Fibroblast of pulmonary artery (primary cell): ENCODE measurements at places on chromosomes 2 and 18.

DNA sequence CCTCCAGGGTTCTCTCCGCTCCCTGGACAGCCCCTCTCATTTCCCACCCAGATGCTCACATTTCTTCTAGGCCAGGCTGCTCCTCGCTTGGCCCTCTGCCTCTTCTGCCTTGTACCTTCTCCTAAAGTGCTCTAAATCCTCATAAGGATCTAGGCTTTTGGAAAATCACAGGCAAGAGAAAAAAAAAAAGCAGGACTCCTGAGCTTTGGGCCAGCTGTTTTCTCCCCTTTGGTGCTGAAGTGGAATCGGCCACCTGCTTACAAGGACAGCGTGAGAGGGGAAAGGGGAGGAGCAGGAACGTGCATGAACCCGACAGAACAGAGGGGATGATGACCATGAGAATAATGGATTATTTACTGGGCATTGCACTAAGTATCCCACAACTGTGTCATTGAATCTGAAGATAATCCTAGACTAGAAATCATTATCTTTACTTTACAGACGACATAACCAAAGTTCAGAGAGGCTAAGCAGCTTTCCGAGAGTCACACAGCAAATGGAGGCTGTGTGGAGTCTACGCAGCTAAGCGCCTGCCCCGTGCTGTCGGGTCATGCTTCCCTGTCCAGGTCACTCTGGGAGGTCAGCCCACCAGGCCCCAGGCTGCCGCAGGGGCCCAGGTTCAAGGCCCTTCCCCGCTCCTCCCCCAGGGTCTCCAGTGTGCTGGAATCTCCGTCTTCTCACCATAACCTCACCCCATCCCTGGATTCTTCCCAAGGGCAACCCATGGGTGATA lies 141.9 kb downstream of the PXDN start:
- no peak for DNase-seq

DNA sequence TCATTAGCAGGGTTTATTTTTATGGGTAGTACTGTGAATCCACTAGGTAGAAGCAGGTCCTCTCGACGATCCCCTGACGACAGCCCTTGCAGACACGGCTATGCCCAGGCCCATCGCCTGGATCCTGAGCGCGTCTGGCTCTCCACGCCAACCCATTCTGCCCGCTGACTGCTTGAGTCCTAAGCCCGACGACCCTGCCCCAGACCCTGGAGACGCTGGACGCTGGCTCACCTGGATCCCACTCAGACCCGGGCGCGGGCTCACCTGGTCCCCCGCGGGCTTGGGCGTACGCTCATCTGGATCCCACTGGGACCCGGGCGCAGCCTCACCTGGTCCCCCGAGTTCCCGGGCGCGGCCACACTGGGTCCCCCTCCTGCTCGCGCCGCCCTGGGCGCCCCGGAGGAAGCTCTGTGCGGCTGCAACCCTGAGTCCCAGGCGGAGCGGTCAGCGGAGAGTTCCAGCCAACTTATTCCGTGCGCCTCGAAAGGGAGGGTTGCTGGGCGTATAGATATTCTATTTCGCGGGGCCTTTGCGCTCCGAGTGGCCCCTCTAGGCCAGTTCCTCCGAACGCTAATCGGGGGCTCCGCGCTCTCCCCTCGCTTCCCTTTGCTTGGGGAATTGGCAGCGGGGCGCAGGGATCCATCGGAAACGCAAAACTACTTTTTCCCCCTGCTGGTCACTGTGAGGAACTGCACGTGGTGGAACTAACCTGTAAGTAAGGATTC lies 22.4 kb upstream of the RMP24 start:
- peak; percentile 74 for DNase-seq

DNA sequence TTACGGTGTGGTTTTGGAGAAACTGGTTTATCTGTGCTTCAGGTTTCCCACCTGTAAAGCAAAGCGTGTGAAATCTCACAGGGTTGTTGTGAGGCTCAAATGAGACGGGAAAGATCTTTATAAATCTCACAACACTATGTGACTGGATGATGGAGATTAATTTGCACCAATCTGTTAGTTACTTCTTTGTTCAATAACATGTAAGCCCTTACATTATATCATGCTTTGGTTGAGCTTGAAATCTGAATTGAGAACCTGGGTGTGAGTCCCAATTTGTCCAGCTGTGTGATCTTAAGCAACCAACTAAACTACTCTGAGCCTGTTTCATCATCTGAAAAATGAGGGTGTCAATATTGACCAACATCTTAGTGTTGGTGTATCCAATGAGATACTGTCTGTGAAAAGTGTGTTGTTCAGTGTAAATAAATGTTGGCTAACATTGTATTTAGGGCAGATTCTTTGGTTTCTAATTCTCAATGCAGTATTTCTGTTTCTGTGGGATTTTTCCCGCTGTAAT lies 741 bp upstream of the GCKR start:
- no peak for DNase-seq

DNA sequence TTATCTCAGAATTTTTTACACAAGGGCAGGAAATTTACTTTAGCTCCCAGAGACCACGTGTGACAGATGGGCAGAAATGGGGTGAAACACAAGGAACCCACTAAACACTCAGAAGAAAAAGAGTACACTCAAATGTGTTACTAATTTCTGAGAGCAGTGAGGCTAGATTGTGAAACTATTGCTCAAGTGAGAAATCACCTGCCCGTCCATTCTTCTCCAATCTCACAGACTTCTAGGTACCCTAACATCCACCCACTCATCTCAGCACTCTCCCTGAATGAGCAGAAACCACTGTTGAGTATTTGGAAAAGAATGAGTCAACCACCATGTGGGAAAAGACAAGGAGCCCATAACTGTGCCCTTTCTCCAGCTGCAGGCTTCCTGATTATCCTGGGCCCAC lies 293.0 kb upstream of the CDH2 start:
- no peak for DNase-seq

DNA sequence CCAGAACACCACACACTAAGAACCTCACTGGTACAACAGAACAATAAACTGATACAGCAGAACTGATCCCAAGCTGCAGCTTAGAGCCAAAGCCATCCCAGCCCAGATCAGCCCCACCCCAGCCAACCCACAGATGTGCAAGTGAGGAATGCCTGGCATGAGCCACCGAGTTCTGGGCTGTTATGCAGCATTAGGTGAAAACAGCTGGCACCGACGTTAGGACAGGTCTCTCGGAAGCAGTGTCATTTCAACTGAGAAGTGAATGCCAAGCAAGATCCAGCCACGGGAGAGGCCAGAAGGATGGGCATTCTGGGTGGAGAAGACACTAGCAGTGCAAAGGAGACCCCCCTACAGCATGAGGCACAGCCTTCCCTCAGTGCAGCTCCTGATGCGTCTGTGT lies 38.9 kb downstream of the ADCY3 start:
- no peak for DNase-seq

DNA sequence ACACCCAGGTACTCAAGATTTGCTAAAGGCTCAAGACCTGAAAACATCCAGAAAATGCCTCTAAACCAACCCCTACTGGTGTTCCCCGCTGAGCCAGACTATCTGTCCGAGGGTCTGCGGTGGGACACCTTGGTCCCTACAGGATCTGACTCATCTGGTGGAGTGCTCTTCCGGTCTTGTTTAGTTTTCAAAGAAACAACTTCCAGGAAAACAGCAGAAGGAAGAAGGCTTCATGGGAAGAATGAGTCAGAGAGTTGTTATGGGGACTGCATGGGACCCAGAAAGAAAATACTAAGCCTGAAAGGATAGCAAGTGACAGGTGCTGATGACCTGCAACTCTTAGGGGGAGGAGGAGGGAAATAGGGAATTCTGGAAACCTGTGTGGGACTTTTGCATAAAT lies 41.3 kb downstream of the ZFP36L2 start:
- no peak for DNase-seq

- no peak for DNase-seq
Measured at GRCh38 chr2:176391148-176391419, 121.8 kb downstream of the MTX2 start.

- no peak for DNase-seq
Measured at GRCh38 chr18:27600245-27600644, 415.1 kb upstream of the CHST9 start.

- peak; percentile 23 for DNase-seq
Measured at GRCh38 chr2:232521959-232522622, 1.9 kb downstream of the PRSS56 start.

DNA sequence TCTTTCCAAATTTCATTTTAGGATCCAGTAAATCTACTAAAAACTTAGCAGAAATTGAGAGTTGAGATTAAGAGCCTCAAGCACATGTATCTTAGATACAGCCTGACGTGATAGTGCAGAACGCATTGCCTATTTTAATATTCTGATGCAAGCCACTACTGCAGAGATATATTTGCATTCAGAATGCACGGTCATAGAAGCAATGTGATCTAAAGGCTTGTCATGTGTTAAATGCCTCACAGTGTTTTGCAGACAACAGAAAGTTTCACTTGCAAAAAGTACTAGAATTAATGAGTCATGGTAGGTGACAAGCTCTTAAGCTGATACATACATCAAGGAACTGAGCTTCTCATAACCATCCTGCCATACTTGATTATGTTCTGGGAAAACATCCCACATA lies 886.7 kb upstream of the CHAC2 start:
- no peak for DNase-seq

- DNase-seq, result no peak
Measured at GRCh38 chr18:37435150-37435867, 130.3 kb downstream of the CELF4 start.

GRCh38 chr2:11371092-11371937 lies 26.9 kb upstream of the ROCK2 start:
- no peak for DNase-seq

GRCh38 chr2:526918-527317 lies 150.3 kb downstream of the TMEM18 start:
- DNase-seq, result no peak
